Brain pericyte (primary cell): ENCODE measurements at places on chromosomes 4 and X.

DNA sequence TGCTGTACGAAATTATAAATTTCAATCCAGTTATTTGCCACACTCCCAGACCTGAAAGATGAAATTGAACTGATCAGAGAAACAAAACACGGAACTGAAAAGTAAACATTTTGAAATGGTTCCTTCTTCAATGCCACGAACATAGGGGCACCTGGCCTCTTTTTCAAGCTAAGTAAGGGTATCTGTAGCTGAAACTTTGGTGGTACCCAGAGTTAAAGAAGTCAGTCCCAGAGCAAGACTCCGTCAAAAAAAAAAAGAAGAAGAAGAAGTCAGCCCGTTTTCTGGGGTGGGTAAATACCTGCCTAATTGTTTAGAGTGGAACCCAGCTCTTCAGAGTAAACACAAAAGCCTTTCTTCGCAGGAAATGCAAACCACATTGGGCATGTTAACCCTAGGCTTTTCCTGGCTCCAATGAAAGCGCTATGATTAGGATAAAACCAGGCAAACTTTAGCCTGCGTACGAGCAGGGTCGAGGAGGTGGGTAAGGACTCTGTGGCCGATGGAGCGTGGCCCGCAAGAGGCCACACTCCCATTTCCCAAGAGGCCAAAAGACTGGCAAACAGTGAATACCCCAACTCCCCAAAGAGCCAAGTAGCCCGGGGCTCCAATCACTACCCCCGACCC, 1.3 kb downstream of the ANTXR2 start:
- no peak for DNase-seq

- no peak for DNase-seq
These were observed 201.6 kb downstream of the ADGRL3 start for GRCh38 chr4:61401771-61402170.

DNA sequence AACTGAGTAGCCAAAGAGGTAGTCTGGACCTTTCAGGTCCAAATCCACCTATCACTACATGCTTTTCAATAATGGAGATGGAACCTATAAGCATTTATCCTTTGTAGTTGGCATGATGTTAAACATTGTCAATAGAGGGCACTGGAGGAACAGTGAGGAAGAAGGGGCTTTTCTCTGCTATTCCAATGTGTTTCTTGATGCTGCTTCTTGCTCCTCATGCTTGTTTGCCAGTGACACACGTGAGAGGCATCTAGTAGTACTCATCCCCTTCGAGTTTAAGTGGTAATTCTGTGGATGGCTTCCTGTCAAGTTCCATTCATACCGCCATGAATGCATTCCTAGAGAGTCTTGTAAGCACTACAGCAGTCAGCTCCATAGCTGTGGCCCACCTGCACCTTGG, 84.0 kb downstream of the NAA11 start:
- no peak for DNase-seq

DNA sequence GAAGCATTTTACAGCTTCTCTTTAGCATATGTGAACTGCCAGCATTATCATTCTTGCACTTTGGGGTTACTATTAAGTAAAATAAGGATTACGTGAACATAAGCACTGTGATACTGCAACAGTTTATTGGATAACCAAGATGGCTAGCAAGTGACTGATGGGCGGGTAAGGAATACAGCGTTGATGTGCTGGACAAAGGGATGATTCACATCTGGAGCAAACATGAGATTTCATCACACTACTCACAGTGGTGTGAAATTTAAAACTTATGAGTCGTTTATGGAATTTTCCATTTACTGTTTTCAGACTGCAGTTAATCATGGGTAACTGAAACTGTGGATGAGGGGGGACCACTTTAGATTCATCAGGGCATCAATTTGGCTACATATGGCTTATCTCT, 16.0 kb downstream of the NBDY start:
- DNase-seq = no peak

DNA sequence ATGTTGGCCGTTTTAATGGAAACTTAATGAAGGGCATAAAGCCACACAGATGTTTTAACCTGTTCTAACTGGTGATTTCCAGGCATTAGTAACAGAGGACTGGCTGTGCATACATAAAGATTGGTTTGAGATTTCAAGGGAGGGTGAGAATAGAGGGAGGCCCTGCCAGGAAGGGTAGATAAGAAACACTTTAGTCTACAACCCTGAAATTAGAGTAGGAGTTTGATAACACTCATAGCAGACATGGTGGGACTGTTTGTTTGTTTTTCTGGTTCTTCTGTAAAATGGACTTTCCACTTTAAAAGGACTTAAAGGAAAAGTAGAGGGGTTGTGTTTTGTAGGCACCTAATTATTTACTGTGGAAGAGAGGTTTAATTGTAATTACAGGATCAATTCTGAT, 16.2 kb downstream of the SLC4A4 start:
- no peak for DNase-seq

DNA sequence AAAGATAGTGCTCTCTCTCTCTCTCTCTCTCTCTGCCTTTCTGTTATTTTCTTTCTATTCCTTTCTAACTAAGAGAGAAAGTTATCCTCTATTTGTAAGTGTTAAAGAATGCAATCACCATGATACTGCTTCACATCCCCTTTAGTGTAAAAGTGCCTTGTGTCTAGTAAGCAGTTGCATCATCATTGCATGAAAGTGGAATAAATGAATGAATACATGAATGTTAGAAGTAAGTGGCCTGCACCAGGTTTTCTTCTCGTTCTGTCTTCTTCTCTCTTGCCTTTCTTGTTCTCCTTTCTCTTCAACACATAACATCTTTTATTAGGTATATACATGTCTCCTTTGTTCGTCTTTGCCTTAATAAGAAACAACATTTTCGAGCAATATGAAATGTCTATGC, 35.2 kb downstream of the TRIM2 start:
- DNase-seq = no peak

DNA sequence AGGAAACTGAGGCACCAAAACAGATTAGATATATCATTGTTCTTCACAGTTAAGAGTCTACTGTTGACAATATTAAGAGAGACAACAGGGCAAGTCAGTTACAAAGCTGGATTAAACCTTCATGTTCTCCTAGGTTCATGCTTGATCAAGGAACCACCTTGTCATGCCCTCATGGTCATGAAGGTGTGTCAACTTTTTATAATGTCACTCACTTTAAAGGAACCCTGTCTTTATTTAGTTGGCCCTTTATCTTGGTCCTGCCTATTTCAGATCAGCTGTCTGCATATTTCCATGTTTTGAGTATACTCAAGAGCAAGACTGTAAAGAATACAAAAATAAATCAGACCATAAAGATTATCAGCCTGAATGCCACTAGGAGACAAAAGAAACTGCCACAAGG, 140.2 kb upstream of the FAM241A start:
- no peak for DNase-seq

- no peak for DNase-seq
These were observed 6.8 kb downstream of the MSX1 start for GRCh38 chr4:4866124-4866865.

DNA sequence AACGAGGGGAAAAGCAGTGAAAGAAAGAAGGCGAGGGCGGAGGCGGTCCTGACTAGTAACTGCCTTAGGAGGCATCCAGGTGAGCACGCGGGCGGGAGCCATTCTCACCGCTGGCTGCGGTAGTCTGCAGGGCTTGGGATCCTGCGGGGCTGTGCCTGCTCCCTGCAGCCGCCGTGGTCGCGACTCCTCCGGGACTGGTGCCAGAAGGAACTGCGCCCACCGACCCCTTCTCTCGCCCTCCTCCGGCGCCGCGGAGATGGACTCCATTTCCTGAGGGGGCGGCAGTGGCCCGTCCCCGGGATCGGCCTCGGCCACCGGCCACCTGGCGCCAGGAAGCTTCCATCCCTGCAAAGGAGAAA, 543 bp downstream of the NFXL1 start:
- DNase-seq = no peak

DNA sequence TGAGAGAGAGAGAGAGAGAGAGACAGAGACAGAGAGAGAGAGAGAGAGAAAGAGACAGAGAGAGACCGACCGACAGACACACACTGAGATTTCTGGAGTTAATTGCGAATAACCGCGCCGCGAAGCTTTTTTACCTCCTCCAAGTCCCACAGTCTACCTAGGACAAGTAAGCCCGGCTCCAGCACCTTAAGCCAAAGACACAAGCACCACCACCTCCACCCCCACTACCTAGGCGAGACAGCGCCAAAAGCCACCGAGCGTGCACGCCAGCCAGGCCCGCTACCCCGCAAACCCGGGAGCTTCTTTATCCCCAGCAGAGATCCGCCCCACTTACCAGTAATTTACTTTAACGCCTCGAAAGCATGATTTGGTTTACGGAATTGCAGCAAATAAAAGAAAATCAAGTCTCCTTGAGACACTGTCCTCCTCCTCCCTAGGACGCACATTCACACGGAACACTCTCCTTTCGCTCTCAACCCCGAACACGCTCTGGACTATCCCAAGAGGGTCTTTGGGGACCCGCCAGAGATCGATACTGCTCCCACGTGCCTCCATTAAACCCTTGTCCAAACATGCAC, 649.6 kb upstream of the DIPK2B start:
- DNase-seq = no peak

- DNase-seq = no peak
These were observed 294.0 kb downstream of the TENM3 start for GRCh38 chr4:182537031-182537795.

GRCh38 chrX:56281789-56282188, 49.6 kb downstream of the KLF8 start:
- DNase-seq = no peak

- DNase-seq = no peak
These were observed 240.3 kb upstream of the ANXA3 start for GRCh38 chr4:78311306-78311705.

DNA sequence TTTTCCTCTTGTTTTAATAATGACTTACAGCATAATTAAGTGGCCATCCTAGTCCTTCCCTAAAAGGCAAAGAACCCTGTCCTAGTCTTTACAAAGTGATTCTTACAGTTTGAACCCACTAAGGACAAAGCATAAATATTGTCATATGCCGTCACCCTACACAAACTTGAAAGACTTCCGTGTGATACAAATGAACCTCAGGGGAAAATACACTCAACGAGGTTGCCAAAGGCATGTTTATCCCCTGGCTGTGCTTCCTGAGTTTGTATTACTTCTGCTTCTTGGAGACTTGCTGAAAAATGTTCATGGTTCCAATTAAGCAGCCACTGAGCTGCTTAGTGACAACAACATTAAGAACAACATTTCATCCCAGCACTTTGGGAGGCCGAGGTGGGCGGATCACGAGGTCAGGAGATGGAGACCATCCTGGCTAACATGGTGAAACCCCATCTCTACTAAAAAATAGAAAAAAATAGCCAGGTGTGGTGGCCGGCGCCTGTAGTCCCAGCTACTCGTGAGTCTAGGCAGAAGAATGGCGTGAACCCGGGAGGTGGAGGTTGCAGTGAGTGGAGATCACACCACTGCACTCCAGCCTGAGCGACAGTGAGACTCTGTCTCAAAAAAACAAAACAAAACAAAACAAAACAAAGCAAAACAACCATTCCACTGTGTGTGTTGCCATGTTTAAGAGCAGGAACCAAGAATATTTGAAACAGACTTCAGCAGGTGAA, 16.2 kb downstream of the RASSF6 start:
- DNase-seq = no peak

DNA sequence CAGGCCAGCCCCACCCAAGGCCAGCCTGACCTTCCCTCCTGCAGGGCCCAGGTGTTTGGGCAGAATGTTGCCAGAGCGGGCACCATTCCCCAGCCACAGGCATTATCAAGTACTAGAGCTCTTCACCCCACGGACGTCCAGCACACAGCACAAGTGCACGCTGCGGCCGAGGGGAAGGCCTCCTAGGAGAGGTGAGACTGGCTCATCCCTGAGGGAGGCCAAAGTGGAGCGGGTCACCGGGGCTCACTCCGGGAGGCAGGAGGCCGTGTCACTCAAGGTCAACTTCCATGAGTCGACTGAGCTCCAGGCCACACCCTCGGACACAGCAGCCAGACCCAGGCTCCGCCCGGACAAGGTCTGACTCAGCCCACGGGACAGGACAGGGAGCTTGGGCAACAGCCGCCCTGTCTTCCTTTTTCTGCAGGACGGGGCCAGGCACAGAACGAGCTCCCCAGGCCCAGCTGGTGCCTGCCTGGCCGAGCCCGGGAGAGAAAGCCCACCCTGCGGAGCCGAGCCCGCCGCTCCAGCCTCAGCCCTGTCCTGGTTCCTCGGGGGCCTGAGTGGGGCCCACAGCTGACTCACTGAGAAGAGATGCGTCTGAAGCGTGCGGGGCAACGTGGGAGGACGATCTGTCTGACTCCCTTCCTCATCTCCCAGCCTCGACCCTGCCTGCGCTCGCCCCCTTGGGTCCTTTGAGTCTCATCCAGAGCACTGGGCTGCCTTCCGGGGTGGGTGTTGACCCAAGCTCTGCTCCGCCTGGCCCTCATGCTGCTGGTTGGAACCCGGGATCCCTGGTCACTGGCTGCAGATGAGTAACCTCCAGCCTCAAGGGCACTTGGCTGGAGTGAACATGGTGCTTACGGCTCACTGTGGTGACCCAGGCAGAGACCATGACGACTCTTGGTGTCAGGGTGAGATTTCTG, 1.6 kb downstream of the SLC49A3 start:
- DNase-seq = no peak

- DNase-seq = no peak
These were observed 4.8 kb downstream of the C4orf54 start for GRCh38 chr4:99652596-99653436.

DNA sequence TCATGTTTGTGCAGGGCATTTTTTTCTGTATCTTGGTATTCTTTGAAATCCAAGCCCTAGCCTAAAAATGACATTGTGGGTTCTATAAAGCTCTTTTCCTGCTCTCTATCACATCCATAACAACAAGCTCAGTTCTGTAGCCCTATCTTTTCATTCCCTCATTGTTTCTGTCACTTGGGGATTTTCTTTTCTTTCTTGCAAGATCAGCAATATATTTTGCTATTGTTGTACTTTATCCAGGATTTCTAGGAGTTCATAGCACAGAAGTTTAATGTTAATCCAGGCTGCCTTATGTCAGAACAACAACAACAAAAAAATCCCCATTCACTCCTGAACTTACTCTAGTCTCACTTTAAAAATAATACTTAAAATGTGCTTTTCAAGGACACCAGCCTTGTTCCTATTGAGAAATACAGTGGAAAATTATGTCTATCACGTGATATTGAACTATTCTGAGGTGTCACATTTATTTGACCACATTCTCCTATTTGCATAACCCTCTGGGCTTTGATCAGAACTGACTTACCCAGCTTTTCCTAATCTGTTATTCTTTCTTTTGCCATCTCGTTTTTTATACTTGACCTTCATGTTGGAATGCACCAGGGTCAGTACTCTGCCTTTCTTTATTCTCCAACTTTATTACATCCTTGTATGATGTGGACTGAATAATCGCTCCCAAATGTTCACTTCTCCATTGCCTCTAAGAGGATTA, 112.8 kb downstream of the MAGEB5 start:
- no peak for DNase-seq

- no peak for DNase-seq
These were observed 29.0 kb downstream of the SRPX2 start for GRCh38 chrX:100672966-100673365.
